ENCODE measurements at places on chromosomes 4 and X.

DNA sequence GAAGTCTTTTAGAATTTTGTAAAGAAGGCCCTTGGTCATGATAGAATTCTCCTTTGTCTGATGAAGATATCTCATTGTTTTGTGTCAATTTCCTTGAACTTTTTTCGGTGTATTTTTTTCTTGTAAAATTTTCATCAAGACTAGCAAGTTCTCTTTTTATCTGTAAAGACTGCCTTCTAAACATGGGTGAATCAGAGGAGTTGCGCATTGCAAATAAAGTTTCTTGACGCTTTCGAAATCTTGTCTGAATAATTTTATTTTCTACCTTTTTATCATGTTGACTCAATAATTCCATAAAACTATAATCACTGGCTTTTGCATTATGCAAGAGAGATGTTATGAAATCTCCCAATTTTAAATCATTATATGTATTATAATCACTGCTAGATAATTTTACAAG lies 66.2 kb downstream of the NCAPG start:
- no peaks in the 10 kb centered on the region for H3K36me3 ChIP-seq
- no peak for DNase-seq
- no peaks in the 10 kb centered on the region for H3K4me1 ChIP-seq
- H3K27ac ChIP-seq = no peak overlapping the region
- no peaks in the 10 kb centered on the region for H3K27me3 ChIP-seq

DNA sequence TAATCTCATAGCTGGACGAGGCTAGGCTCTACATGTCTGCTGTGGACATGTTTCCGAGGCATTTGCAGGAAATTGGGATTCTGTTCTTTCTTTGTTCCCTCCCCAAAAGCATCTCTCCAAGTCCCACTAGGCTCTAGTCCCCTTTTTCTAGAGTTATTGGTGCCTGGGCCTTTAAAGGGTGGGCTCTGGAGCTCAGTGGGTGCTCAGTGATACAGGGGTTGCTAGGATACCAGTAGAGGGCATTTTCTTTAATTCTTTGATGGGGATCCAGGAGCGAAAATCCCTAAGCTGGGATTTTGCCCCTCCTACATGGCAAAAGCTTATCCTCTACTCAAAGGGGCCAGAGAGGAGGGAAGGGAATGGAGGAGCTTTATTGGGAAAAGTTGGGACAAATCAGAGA lies 34.2 kb downstream of the ARHGEF9 start:
- no peak overlapping the region for H3K27ac ChIP-seq
- H3K4me1 ChIP-seq = peaks cover 2% of the 10 kb centered on the region
- no peak for DNase-seq
- H3K4me3 ChIP-seq = no peak overlapping the region

DNA sequence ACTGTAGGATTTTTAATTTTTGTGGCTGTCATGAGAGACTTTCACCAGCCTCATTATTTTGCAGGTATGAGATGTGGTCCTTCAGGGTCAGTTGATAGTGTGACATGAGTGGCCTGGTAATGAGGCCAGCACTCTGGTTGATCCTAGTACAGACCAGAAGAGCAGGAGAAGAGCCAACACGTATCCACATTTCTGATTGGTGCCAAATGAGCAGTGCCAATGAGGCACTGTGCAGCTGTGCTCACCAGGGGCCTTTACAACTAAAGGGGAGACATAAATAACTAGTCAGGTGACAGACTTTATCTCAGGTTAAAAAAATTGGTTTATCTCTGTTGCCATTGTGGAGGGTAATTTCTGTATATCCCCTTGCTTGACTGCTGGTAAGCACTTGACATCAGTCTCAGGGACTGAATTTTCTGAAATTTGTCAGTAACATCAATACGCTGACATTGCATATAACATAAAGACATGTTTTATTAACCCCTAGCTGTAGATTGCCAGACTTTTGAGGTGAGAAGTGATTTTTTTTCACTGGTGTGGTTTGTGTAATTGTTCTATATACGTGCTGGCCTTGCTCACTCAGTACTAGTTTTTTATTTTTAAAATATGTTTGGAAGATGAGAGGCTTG lies 101.2 kb downstream of the AFF1 start:
- H3K4me1 ChIP-seq = peaks cover 18% of the 10 kb centered on the region
- H3K36me3 ChIP-seq = no peaks in the 10 kb centered on the region
- H3K27ac ChIP-seq = no peak overlapping the region

- DNase-seq = no peak
- no peak overlapping the region for H3K4me3 ChIP-seq
- H3K4me1 ChIP-seq = no peaks in the 10 kb centered on the region
- H3K27ac ChIP-seq = no peak overlapping the region
Observed at GRCh38 chr4:154602404-154603020, 9.9 kb downstream of the FGG start.

DNA sequence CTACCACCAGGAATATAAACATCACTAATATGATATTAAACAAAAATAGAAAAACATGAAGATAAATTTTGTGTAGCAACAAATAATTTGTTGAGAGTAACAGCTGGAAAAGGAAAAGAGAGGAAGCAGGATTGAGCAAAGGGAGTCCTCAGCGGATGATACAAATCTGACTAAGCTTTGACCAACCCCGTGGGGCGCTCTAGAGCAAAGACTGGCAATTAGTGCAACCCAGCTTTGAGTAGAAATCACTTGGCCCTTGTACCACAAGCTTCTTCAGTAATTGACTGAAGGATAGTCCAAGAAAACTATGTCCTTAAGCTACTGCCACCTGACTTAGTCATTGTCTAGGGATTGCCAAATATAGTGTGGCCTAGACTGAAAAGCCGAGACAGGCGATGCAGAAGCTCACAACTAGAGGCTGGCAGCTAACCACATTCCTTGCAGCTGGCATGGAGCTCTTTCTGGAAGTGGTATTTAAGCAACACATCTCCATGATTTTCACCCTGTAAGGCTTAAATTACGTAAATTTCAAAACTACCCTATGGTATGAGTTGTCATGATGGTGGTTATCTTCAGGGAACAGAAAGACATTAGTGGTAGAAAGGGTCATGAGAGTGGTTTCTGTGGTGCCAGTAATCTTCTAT lies 396.0 kb downstream of the PDGFC start:
- no peaks in the 10 kb centered on the region for H3K27me3 ChIP-seq
- H3K36me3 ChIP-seq = no peaks in the 10 kb centered on the region

DNA sequence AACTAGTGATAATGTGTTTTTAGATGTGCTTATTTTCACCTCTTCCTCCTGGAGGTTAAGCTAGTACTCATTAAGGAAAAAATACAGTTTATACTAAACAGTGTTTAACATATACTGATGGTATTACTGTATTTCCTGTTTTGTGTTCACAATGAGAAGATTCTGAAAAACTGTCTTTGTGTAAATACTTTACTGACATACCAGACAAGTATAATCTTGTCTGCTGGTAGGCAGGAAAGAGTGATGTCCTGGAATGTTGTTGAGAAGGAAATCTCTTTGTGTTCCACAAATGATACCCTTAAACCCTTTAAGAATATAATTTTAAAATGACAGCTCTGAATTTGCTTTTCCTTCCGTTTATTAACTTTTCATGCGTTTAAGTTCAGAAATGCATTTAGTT lies 205.5 kb upstream of the NUDT6 start:
- H3K27me3 ChIP-seq = no peaks in the 10 kb centered on the region
- H3K4me1 ChIP-seq = no peaks in the 10 kb centered on the region
- DNase-seq = no peak
- no peak overlapping the region for H3K4me3 ChIP-seq
- no peak overlapping the region for H3K27ac ChIP-seq

DNA sequence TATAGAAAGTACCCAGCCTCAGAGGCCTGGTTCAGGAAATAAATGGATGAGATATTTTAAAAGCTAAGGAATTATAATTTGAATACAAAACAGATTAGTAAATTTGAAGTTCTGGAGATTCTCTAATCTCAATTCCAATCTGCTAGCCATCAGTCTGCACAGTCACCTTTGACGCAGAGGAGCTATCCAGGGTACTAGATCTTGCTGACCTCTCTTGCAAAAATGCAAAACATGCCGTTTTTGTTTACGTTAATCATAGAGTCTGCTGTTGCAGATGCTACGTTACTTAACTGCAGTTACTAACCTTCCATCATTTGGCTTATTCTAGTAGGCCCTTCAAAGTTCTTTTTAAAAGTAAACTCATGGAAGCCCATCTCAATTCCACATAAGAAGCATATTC lies 10.4 kb downstream of the CCSER1 start:
- no peak overlapping the region for H3K27ac ChIP-seq
- no peak for DNase-seq
- H3K27me3 ChIP-seq = no peaks in the 10 kb centered on the region
- H3K4me3 ChIP-seq = no peak overlapping the region

DNA sequence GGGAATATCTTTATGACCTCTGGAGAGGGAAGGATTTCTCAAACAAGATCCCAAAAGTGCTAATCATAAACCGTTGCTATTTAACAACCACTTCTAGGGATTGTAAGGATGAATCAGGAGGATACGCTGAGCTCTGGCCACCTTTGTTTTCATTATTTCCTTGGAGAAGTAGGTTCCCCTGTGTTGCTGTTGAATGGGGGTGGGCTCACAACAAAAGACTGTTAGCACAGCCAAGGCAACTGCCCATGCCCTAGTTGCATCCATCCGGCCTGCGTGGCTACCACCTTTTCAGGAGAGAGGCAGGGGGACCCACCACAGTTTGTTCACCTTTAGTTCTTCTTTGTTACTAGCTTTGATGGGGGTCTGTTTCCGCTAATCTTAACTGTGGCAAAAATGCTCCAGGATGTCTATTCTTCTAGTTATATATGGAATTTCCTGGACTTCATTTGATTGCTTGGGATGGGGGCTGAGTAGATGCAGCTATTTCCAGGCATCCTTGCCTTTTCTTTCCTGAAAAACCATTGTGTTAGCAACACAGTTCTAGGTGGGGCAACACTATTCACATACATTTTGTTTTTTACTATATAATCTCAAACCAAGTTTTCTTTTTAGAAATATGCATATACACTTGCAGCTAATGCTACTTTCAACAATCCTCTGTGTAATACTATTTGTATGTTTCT lies 95.4 kb downstream of the KDR start:
- no peaks in the 10 kb centered on the region for H3K4me1 ChIP-seq
- H3K36me3 ChIP-seq = no peaks in the 10 kb centered on the region
- no peak overlapping the region for H3K27ac ChIP-seq
- H3K27me3 ChIP-seq = peaks cover 2% of the 10 kb centered on the region

- no peaks in the 10 kb centered on the region for H3K27me3 ChIP-seq
- peaks cover 17% of the 10 kb centered on the region for H3K36me3 ChIP-seq
- H3K4me1 ChIP-seq = no peaks in the 10 kb centered on the region
- H3K4me3 ChIP-seq = no peak overlapping the region
- no peak overlapping the region for H3K27ac ChIP-seq
- DNase-seq = no peak
Observed at GRCh38 chrX:41164449-41164848, 79.2 kb downstream of the USP9X start.

GRCh38 chr4:81666491-81666890 lies 194.8 kb upstream of the RASGEF1B start:
- no peak for DNase-seq
- H3K36me3 ChIP-seq = no peaks in the 10 kb centered on the region
- no peak overlapping the region for H3K27ac ChIP-seq
- H3K27me3 ChIP-seq = no peaks in the 10 kb centered on the region
- no peak overlapping the region for H3K4me3 ChIP-seq

DNA sequence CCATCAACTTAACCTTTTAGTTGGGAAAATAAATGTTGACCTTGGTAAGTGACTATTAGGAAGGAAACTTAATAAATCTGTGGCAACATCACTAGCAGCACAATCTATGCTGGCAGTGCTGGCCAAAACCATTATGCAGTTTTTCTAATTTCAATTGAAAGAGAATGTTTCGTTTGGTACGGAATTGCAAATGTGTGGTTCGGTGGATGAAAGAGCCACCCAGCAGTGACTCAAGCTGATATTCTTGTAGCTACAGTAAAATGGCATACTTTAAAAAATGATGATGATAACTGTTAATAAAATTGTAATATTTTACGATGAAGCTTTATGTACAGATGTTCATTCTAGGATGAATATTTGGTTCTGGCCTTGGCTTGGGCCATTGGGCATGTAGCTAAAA lies 40.7 kb upstream of the AP1S2 start:
- no peaks in the 10 kb centered on the region for H3K36me3 ChIP-seq
- H3K27ac ChIP-seq = no peak overlapping the region
- H3K4me3 ChIP-seq = no peak overlapping the region
- DNase-seq = no peak
- no peaks in the 10 kb centered on the region for H3K4me1 ChIP-seq

DNA sequence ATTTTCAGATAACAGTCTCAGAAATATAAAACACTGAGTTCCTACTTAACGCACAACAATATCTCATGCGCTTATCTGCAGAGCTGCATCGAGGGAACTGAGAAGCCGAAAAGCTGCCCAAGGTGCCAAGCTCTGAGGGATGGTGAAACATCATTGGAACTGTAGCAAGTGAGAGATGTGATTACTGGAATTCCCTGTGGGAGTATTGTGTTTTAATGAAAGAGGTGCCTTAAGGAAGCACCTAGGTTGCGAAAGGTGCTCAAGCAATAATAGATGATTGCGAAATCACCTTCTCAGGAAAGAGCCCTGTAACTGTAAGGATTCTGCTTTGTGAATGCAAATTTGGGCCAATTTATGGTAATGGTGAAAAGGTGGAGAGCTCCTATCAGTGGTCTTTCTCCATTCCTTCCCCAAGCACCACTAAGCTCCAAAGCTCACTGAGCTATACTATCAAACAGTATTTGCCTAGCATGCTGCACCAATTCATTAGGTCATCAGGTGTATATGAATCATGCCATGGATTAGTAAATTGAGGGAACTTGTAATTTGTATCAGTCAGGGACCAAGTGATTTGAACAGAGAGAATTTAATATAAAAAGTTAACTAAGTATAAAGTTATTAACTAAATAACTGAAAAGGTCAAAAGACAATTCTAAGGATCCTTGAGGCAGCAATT lies 59.0 kb upstream of the ATP8A1 start:
- DNase-seq = no peak
- H3K27me3 ChIP-seq = peaks cover 4% of the 10 kb centered on the region
- no peaks in the 10 kb centered on the region for H3K4me1 ChIP-seq
- no peak overlapping the region for H3K4me3 ChIP-seq
- H3K27ac ChIP-seq = no peak overlapping the region

GRCh38 chr4:123953566-123953965 lies 557.0 kb downstream of the SPRY1 start:
- H3K4me1 ChIP-seq = no peaks in the 10 kb centered on the region
- H3K36me3 ChIP-seq = no peaks in the 10 kb centered on the region
- no peak overlapping the region for H3K4me3 ChIP-seq
- H3K27me3 ChIP-seq = no peaks in the 10 kb centered on the region
- H3K27ac ChIP-seq = no peak overlapping the region

- no peaks in the 10 kb centered on the region for H3K4me1 ChIP-seq
- H3K27me3 ChIP-seq = no peaks in the 10 kb centered on the region
- DNase-seq = no peak
- H3K4me3 ChIP-seq = no peak overlapping the region
- no peaks in the 10 kb centered on the region for H3K36me3 ChIP-seq
- no peak overlapping the region for H3K27ac ChIP-seq
Observed at GRCh38 chrX:36336751-36337150, 417.2 kb downstream of the CFAP47 start.
